ENCODE measurements at places on chromosomes 2 and 18.

GRCh38 chr2:127128445-127128904 lies 21.5 kb upstream of the BIN1 start:
- no peak overlapping the region for H3K27ac ChIP-seq
- H3K36me3 ChIP-seq, result no peaks in the 10 kb centered on the region
- H3K4me1 ChIP-seq, result peaks cover 7% of the 10 kb centered on the region
- H3K4me3 ChIP-seq, result no peak overlapping the region
- H3K27me3 ChIP-seq, result no peaks in the 10 kb centered on the region

DNA sequence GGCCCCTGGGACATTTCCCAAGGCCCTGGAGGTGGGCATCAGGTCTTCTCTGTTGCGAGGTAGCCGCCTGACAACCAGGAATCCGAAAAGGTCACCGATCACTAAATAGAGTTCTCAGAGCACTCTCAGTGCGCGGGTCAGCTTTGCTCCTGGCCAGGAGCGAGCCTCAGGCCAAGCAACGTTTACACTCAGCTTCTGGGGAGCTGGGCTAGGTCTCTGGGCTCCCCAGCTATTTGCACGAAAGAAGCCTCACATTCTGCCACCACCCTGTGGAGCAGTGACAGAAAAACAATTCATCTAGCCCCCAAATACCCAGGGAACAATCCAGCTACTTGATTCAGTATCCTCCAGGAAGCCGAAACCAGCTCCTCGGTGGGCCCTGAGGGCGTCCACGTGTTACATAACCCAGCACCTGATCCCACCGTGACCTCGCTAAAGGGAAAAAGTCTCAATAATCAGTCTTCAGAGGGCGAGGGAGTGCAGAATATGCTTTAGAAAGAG lies 3.3 kb downstream of the SH3BP4 start:
- peak overlapping the region; percentile 91 for H3K27ac ChIP-seq
- no peaks in the 10 kb centered on the region for H3K36me3 ChIP-seq
- H3K4me3 ChIP-seq, result peak overlapping the region; percentile 88
- DNase-seq, result no peak

DNA sequence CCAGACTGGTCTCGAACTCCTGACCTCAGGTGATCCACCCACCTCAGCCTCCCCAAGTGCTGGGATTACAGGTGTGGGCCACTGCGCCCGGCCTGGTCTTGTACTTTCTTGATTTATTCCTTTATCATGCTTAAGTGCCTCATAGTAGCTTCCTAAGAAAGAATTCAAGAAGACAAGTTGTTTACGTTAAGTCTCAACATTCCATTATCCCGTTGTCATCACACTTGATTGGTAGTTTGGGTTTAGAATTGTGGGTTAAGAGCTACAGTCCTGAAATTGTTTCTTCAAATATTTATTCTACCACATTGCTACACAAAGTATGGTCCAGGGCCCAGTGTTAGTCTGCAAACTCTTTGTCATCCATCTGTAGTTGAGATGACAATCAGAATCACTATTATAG lies 194.0 kb downstream of the VWC2L start:
- DNase-seq, result no peak
- no peaks in the 10 kb centered on the region for H3K36me3 ChIP-seq
- H3K4me3 ChIP-seq, result no peak overlapping the region
- H3K4me1 ChIP-seq, result peaks cover 8% of the 10 kb centered on the region
- no peak overlapping the region for H3K27ac ChIP-seq

DNA sequence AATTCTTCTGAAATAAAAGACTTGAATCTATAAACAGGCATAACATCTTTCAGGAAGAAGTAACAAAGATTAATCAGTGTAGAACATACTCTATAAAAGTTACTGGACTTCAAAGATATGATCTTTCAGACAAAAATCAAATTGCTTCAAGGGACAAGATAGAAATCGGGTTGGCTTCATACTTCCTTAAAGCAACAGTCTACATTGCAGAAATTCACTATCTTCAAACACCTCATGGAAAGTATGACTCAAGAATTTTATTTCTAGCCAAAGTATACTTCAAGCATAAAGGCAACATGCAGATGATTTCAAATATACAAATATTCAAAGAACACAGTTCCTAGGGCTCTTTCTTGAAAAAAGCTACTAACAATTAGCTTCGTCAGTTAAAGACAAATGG lies 240.7 kb downstream of the SRBD1 start:
- peaks cover 20% of the 10 kb centered on the region for H3K4me1 ChIP-seq
- H3K27me3 ChIP-seq, result no peaks in the 10 kb centered on the region
- DNase-seq, result no peak
- peak overlapping the region; percentile 77 for H3K27ac ChIP-seq

GRCh38 chr2:241228860-241229516 lies 40.5 kb downstream of the ANO7 start:
- DNase-seq, result no peak
- peaks cover 50% of the 10 kb centered on the region for H3K36me3 ChIP-seq
- H3K27me3 ChIP-seq, result no peaks in the 10 kb centered on the region
- no peak overlapping the region for H3K27ac ChIP-seq

Measured in osteocyte (in vitro differentiated cells).